ENCODE measurements at places on chromosomes 16 and 17. TPM values are rescaled to one million over a fixed set of nuclear protein-coding genes. Genes with fewer than 3 reads are reported as not detected.
A peak's percentile ranks its signal among the peaks of the same experiment; 100 is the strongest.

Gene GAST
- total RNA-seq, result not detected

Gene TP53TG3B
- not detected for total RNA-seq

- no peak for DNase-seq
These were observed 6.0 kb downstream of the SNN start for GRCh38 chr16:11674001-11674817.

DNA sequence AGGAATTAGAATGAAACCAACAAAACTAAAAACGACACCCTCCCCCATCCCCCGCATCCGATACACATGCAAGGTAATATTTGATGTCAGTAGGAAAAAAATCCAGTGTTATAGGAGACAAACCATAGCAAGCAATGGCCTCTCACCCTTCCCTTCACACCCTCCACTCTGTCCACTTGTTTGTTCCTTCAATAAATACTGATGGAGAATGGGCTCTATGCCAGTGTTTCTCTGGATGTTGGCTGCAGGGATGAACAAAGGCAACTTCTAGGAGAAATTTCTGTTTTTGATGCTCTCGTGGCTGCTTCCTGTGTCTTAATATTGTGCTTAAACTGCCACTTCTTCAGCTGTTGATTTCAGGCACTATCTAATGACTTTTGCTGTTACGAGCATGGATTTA is 98.8 kb downstream of the WWOX start:
- DNase-seq, result no peak

Gene TLCD2
- 0.47 TPM for total RNA-seq

- peak; percentile 76 for DNase-seq
These were observed 42.0 kb downstream of the MGAT5B start for GRCh38 chr17:76909971-76910760.

- DNase-seq, result no peak
These were observed 61.2 kb downstream of the CLEC16A start for GRCh38 chr16:11005611-11005975.

GRCh38 chr16:27795992-27796614 is 246.2 kb downstream of the KATNIP start:
- no peak for DNase-seq

Gene AMDHD2
- 12.9 TPM for total RNA-seq

Gene GRAPL
- not detected for total RNA-seq

DNA sequence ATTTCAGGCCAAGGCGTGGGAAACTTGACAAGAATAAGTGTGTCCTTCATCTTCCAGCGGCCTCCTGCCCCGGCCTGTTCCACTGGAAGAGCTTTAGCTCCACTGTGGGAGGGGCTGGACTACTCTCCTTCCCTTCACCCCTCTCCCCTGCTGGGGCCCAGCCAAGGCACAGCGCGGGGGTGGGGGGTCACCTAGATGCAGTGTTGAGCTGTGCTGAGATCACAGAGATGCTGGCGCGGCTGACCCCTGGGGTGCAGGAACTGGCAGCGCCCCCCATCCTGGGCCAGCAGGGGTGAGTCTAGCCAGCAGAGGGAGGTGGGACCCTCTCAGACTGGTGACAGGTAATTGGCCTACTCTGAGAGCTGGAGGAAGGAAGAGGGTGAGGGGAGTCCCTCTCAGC is 111.8 kb upstream of the LHX1 start:
- DNase-seq, result no peak

Gene DNAAF8
- 0.62 TPM for total RNA-seq

Gene KRTAP4-9
- not detected for total RNA-seq

DNA sequence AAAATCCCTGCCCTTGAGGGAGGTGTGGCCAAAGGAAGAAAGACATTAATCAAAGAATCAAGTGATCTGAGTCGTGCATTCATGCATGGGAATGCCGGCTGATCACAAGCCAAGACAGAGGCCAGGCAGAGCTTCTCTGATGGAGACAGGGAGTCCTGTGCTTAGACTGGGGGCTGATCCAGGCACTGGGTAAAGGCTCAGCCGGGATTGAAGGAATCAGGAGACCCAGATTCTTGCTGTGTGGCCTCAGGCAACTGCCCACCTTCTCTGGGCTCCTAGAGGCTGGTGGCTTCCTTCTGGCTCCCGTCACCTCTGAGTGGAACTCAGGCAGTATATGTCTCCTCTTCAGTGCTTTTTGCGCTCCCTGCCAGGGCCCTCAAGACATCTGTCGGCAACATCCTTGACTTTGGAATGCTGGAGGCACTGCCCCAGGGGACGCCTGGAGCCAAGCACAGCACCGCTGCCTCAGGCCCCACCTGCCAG is 17.7 kb downstream of the RAI1 start:
- DNase-seq, result no peak

Gene ATP6V0C
- total RNA-seq, result 11.7 TPM

Gene MPO
- total RNA-seq, result not detected

Gene NDRG4
- total RNA-seq, result 217 TPM

DNA sequence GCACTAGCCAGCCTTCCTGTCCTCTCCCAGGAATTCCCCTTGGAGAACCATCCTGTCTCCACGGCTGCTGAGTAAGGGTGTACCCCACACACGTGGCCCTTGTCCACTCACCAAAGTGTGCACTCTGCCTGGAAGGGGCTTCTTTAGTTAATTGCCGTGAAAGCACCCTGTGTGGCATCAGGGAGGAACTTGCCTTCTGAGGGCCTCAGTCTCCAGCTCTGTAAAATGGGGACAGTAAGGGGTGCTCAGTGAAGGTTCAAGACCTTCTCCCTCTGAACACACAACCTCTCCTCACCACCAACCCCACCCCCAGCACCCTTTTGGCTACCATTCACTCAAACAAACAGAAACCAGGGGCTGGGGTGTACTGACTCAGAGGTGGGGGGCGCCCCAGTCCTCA is 59.1 kb upstream of the LHX1 start:
- no peak for DNase-seq

Gene LAT
- 0.62 TPM for total RNA-seq

- no peak for DNase-seq
These were observed 23.4 kb upstream of the CPSF4L start for GRCh38 chr17:73284906-73285602.

GRCh38 chr17:47286198-47286914 is 32.7 kb downstream of the ITGB3 start:
- no peak for DNase-seq
